ENCODE measurements at places on chromosomes 13 and 19.

DNA sequence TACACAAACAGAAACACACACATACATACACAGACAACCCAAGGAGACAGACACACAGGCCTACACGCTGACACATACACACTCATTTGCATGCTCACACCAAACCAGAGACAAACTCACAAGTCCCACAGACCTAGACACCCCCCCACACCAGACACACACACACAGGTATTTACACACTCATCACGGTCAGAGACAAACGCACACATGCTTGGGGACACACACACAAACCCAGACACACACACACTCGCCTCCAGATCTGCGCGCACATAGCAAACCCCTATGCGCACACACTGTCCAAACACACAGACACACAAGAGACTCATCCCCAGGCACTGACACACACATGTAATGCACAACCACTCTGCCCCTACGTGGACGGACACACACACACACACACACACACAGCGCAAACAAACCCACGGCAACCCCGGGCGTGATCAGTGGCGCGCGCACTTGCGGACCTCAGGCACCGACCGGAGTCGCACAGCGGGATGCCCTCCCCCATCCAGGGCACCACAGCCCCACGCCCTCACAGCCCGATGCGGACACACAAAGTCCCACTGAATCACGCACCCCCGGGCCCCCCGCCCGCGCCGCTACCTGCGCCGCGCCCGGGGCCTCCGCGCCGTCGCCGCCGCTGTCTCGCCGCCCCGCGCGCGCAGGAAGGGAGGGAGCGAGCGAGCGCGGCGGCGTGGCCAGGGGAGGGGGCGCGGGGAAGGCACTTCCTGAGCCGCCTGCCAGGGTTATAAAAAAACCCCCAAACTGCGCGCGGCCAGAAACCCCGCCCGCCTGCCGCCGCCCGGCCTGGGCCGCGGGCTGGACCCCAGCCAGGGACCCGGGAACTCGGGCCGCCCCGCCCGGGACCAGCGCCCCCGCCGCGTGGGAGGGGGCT is at the start of gene ADAMTS10:
TSS of gene ADAMTS10 (minus strand) at position 675 of the 895 bp plus-strand sequence. CDS start 5,005 bp downstream, outside the sequence.
- DNase-seq: no peak

DNA sequence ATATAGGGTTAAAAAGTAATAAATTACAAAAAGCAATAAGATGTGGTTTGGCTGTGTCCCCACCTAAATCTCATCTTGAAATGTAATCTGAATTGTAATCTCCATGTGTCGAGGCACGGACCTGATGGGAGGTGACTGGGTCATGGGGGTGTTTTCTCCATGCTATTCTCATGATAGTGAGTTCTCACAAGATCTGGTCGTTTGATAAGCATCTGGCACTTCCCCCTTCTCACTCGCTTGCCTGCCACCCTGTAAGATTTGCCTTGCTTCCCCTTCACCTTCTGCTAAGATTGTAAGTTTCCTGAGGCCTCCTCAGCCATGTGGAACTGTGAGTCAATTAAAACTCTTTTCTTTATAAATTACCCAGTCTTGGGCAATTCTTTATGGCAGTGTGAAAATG is 577.4 kb downstream of the TBC1D4 start:
- DNase-seq: no peak

GRCh38 chr19:31470229-31470939 is 121.1 kb upstream of the TSHZ3 start:
- DNase-seq: no peak

- no peak for DNase-seq
Measured at GRCh38 chr19:19296953-19297689, 23.2 kb downstream of the SUGP1 start.

DNA sequence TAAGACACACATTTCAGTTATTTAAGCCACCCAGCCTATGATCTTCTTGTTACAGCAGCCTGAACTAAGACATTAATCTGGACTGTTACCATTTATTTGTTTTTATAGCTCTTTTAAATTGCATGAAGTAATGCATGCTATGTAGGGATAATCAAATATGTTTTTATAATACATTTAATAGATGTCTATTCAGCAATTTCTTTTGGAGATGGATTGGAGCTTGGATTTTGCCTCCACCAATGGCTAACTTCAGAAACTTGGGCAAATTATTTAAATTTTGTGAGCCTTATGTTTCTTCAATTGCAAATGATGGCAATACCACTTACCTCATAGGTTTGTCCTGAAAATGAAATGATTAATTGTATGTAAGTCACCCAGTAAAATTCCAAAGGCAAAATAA is 288.7 kb downstream of the GPC6 start:
- DNase-seq: no peak

GRCh38 chr13:113083402-113084061 is 22.1 kb upstream of the F7 start:
- DNase-seq: no peak

- no peak for DNase-seq
Measured at GRCh38 chr13:41457589-41458186, 338 bp downstream of the RGCC start.

DNA sequence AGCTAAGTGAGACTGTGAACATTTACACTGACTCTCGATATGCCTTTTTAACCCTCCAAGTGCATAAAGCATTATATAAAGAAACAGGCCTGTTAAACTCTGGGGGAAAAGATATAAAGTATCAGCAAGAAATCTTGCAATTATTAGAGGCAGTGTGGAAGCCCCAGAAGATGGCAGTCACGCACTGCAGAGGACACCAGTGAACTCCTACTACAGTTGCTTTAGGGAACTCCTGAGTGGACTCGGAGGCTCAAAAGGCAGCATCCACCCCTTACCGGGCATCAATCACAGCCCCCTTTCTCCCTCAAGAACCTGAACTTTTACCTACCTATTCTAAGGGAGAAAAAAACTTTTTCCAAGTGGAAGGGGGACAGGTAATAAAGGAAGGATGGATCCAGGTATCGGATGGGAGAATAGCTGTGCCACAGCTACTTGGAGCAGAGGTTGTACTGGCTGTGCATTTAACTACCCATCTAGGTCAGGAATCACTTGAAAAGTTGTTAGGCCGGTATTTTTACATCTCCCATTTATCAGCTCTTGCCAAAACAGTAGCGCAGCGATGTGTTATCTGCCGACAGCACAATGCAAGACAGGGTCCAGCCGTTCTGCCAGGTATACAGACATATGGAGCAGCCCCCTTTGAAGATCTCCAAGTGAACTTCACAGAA is 80.1 kb downstream of the ZNF486 start:
- no peak for DNase-seq

DNA sequence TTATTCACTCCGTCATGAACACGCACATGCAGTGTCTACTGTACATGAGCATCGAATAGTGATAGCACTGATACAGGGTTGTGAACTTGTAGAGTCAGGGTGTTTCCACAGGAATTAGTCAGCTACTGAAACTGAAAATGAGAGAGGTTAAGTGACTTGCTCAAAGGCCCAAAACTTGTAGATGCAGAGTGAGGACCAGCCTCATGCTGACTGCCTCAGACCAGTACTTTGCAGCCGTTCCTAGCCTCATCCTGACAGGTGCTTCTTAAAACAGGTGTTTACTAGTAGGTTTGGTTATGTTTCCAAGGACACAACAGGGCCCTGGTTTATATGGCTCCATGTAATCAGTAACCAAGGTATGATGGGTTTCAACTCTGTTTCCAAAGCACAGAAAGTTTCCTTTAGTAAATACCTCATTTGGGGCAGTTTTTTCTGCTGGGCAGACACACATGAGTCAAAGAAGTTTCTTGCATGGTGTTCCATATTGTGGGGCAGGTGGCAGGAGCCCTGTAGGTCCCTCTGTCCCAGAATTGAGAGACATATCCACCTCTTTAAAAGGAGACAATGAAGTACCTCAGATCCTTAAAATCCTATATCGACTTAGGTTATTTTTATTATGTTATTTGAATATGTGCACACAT is 16.0 kb downstream of the FGF9 start:
- DNase-seq: no peak

DNA sequence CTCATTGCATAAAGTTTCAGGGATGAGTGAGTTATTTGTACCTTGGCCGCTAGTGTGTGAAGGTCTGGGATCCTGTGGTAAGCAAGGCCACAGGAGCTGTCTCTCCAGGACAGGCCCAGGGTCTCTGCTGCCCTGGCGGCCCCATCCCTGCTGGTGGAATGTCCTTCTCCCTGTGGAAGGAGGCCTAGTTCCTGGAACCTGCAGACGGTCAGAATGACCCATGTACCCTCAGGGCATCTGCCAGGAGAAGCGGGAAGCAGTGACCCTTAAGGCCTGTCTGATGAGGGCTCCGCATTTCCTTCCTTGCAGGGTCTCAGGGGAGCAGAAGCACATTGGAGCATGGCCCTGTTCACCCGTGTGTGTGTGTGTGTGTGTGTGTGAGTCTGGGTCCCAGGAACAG is 32.1 kb upstream of the SOX1 start:
- DNase-seq: no peak

DNA sequence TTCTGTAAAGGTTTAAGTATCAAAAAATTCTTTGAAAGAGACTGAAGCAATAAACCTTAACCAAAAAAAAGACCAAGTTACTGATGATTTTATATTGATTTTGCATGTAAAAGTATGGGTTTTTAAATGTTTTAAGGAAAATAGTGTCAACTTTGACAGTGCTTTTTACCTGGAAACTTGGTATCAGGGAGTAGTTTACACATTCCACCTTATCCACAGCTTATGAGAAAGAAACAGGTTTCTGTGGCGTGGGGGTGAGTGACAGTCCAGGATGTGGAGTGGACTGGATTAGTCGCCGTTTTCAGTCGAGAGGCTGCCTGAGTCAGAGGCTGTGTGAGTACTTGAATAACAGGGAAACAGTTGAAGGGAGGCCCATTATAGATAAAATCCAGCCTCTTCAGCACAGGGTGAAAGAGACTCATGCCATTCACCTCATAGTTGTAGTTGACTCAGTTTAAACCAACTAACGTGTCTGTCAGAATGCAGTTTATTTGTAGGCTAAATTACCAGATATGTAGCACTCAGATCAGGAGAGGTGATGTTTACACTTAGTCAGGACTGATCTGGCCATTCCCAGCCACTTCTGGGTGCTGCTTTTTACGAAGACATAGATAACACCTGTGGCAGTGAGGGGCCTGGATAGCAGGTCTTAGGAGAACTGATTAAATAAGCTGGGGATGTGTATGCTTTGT is 595 bp upstream of the GPR183 start:
- DNase-seq: no peak

DNA sequence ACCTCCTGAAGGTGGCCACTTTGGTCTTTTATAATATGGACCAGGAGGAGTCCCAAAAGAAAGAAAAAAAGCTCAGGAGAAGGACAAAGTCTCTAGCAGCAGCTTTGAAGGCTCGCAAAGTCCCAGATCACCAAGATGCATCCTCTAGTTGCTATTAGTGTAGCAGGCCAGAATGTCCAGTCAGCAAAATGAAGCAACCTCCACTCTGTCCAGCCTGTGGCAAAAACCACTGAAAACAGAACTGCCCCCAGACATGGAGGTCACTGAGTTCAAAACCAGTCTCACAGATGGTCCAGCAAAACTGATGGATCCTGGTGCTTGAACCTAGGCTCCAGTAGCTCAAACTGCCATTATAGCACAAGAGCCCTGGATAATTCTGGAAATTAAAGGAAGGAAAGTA is 10.4 kb downstream of the LILRB4 start:
- DNase-seq: no peak

DNA sequence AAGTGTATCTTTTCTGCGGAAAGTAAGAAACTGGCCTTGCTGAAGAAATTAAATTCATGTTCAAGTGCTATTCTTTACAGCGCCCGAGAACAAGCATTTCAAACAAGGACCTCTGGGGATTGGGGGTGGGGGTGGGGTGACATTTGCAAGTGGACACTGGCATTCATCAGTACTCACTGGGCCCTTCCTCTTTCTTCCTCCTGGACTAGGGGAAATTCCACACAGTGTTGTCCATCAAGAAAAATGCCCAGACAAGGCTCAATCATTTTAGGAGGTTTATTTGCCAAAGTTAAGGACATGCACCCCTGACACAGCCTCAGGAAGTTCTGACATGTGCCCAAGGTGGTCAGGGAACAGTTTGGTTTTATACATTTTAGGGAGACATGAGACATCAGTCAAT is 22.9 kb upstream of the OR10H1 start:
- DNase-seq: no peak

GRCh38 chr13:113096745-113097305 is 8.8 kb upstream of the F7 start:
- no peak for DNase-seq

DNA sequence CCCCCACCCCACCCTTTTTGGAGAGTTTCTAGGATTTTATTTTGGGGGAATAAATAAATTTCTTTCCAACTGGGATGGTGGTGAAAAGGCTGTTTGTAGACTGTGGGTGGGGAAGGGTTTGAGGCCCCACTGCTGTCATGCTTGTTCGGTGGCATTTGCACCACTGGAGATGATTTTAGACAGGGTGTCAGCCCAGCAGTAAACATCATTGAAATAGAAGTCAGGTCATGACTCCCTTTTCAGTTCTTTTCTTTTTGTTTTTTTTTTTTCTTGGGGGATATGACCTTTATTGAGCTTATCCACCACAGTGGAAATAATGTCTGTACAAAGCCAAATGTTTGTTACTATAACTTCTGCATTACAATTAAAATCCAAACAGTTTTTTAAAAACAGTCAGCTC is 14.1 kb downstream of the UBAC2 start:
- DNase-seq: no peak

GRCh38 chr19:28301463-28301862 is 911.5 kb downstream of the UQCRFS1 start:
- DNase-seq: no peak

GRCh38 chr19:47735131-47735530 is 10.2 kb upstream of the NOP53 start:
- DNase-seq: no peak

GRCh38 chr19:9620842-9621155 is 233 bp downstream of the ZNF561 start:
- DNase-seq: no peak

- DNase-seq: no peak
Measured at GRCh38 chr19:4157164-4157563, 3.7 kb downstream of the CREB3L3 start.

DNA sequence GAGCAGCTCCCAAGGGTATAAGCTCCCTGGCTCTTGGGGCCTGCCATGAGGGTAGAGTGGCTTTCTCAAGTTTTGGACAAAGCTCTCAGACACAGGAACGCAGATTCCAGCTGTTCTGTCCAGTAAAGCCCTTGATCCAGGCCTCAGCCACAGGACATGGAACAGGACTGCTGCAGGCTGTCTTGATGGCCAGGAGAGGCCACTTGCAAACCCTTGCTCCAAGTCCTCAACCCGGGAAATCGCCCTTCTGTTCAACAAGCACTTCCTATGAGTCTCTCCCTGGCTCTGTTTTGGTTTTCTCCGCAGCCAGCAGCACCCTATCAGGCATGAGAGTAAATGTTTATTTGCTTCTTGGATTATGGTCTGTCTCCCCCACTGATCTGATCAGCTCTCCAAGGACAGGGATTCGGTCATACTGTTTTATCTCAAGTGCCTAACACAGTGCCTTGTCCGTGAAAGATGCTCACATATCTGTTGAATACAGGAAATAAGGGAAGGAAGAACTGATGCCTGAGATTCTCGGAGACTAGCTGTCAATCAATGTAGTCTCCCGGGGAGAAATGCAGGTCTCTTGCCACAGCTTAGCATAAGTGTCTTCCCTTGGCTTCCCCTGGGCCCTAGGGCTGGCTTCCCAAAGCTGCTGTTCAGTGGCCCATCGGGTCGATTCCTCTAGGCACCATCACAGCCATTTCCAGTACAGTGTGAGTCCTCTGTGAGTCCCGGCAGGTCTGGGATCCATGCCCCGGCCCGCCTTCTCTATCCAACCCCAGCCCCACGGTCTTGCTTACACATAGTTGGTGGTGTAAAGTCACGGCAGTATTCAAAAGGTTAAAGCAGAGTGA is 90.8 kb downstream of the TSHZ3 start:
- no peak for DNase-seq

GRCh38 chr19:53865918-53866864 is 1.5 kb upstream of the MYADM start:
- peak; percentile 37 for DNase-seq

Measured in stimulated activated CD8-positive, alpha-beta memory T cell treated with anti-CD3 and anti-CD28 coated beads, Interleukin-7, amount 100 ng/mL, for 1 hour (primary cell).